ENCODE measurements at places on chromosomes 3 and 15. TPM values are rescaled to one million over a fixed set of nuclear protein-coding genes. Genes with fewer than 3 reads are reported as not detected.
A peak's percentile ranks its signal among the peaks of the same experiment; 100 is the strongest.

The SNX22 gene
- total RNA-seq, result 6.4 TPM

GRCh38 chr15:96701443-96701842 is 370.9 kb downstream of the NR2F2 start:
- no peaks in the 10 kb centered on the region for H3K27me3 ChIP-seq
- DNase-seq, result no peak
- no peak overlapping the region for H3K4me3 ChIP-seq
- H3K4me1 ChIP-seq, result peaks cover 75% of the 10 kb centered on the region
- H3K36me3 ChIP-seq, result no peaks in the 10 kb centered on the region
- no peak overlapping the region for H3K27ac ChIP-seq

DNA sequence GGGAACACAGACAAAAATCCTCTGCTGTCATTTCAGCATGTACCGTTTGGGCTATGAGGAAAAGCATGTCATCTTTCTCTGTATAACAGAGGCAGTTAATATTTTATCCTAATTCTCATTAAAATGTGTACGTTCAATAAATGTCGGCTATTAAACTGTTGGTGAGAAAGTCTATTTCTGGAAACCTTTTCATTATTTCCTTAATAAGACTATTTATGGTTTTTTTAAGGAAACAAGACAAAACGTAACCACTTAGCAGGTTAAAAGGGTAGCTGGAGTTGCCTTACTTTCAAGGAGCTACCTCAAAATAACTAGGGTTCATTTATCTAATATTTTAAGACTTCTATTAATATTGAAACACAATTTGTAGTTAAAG is 1.8 kb upstream of the STT3B start:
- H3K36me3 ChIP-seq, result no peaks in the 10 kb centered on the region
- peaks cover 27% of the 10 kb centered on the region for H3K4me1 ChIP-seq
- no peak overlapping the region for H3K27ac ChIP-seq
- H3K27me3 ChIP-seq, result no peaks in the 10 kb centered on the region

DNA sequence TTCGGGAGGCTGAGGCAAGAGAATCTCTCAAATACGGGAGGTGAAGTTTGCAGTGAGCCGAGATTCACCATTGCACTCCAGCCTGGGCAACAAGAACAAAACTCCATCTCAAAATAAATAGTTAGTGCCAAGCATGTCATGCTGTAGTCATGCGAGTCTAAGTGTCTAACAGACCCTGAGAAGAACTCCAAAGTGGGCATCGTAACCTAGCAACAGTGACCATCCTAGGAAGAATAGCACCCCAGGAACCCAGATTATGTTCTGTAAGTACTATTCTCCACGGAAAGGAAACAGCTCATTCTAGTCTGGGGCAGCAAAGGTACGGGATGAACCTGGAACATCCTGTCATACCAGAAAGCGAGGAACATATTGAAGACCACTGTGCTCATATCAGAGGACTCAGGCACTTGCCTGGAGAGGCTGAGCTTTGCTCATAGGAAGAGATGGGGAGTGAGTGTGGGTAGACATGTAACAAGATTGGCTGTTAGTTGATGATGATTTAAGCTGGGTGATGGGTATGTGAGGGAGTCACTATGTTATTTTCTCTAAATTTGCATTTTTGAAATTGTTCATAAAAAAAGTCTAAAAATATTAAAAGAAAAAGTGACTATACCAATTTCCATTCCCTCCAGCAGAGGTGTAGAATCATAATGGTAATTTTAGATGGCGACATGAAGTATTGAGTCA is 31.7 kb downstream of the BCL2L10 start:
- no peak overlapping the region for H3K27ac ChIP-seq
- no peaks in the 10 kb centered on the region for H3K27me3 ChIP-seq
- H3K4me1 ChIP-seq, result peaks cover 14% of the 10 kb centered on the region
- H3K4me3 ChIP-seq, result no peak overlapping the region
- DNase-seq, result peak; percentile 53

GRCh38 chr3:45021524-45022297 is 4.4 kb upstream of the CLEC3B start:
- DNase-seq, result no peak
- no peak overlapping the region for H3K4me3 ChIP-seq
- no peaks in the 10 kb centered on the region for H3K4me1 ChIP-seq
- no peaks in the 10 kb centered on the region for H3K36me3 ChIP-seq

DNA sequence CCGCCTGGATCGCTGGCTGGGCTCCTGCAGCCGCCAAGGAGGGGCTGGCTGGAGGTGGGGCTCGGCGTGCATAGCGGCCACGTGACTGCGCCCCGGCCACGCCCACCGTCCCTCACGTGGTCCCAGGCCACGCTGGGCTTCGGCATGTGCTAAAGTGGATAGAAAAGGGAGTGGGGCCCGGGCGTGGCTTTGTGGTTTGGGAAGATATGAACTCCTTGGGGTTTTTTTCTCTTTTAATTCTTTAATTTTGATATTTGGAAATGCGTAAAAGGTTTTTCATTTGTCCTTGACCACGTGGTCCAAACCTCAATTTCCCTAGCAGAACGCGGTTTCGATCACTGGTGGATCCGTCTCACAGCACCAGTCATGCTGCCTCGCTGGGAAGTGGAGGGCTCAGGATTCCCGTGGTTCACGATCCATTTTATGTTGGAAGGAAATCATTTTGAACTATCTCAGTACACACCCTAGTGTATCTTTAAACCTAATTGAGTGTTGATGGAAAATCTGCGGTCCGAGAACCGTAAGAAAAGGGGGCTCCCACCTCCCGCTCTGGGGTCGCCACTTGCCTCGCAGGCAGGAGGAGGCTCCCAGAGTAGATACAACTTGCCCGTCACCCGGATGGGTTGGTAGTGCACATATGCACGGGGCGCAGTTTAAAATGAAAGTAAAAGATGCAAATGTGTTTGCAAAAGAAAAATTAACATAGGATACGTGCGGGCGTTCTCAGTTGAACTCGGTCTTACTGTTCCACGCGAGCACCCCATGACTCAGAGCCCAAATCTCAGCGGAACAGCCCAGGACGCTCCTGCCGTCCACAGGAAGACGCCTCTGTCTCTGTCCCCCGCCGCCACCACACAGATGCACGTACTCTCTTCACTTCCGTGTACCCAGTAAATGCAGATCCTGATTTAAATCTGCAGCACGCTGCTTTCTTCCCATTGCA is 141.9 kb downstream of the PGPEP1L start:
- no peaks in the 10 kb centered on the region for H3K27me3 ChIP-seq
- H3K36me3 ChIP-seq, result no peaks in the 10 kb centered on the region
- no peak for DNase-seq
- no peak overlapping the region for H3K4me3 ChIP-seq

Data from neural progenitor cell (in vitro differentiated cells).